ENCODE measurements at places on chromosomes 5 and 9.

- no peak for DNase-seq
Observed at GRCh38 chr9:79742110-79742721, 170.5 kb downstream of the TLE4 start.

- DNase-seq = no peak
Observed at GRCh38 chr5:99089822-99090549, 161.2 kb upstream of the CHD1 start.

GRCh38 chr5:39264528-39264927 lies 45.2 kb upstream of the FYB1 start:
- DNase-seq = no peak

GRCh38 chr9:22683700-22684075 lies 237.1 kb downstream of the DMRTA1 start:
- DNase-seq = no peak

DNA sequence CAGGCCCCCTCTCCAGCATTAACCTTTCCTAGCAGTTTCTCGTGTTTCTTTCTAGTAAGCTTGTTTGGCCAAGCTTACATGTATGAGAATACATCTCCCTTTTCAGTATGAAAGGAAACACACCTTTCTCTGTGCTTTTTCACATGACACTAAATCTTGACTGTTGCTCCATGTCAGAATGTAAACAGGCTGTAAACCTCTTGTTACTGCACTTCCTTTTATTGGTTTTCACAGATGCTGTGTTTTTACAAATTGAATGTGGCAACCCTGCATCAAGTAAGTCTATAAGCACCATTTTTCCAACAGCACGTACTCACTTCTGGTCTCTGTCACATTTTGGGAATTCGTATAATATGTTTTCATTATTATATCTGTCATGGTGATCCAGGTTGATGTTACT lies 2.2 kb upstream of the CANX start:
- DNase-seq = no peak

DNA sequence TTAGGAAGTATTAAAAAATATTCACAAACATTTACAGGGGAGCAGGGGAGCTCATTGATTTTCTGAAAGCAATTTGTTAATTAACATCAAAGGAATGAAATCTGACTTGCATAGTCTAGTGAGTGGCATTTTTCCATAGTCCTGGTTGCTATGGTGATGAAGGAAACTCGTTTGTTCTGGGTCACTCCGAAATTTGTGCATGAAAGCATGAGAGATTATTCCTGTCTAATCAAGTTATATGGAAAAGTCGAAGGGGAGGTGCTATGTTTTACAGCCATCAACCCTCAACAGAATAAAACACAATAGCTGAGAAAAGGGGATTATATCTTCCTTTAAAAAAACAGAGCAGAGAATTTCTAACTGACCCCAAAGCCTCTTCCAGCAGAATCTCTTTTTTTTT lies 1495.7 kb upstream of the WWC1 start:
- no peak for DNase-seq

DNA sequence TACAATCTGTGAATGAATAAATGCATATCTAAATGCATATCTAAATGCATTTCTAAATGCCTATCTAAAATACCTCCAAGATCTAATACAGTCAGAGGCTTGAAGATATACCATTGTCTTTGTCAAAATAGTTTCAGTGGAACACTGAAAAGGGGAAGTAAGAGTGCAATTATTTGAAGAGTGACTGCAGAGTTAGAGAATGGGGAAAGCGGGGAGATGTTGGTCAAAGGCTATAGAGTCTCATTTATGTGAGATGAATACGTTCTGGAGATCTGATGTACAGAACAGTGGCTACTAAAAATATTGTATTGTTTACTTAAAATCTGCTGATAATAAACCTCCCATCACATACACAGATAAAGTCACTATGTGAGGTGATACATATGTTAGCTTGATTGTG lies 1126.2 kb upstream of the CDH9 start:
- DNase-seq = no peak

GRCh38 chr5:73764586-73764985 lies 138.6 kb downstream of the ARHGEF28 start:
- no peak for DNase-seq

GRCh38 chr5:161676103-161676502 lies 9.4 kb upstream of the GABRA6 start:
- DNase-seq = no peak

GRCh38 chr5:96718635-96719077 lies 56.5 kb downstream of the CAST start:
- DNase-seq = no peak

DNA sequence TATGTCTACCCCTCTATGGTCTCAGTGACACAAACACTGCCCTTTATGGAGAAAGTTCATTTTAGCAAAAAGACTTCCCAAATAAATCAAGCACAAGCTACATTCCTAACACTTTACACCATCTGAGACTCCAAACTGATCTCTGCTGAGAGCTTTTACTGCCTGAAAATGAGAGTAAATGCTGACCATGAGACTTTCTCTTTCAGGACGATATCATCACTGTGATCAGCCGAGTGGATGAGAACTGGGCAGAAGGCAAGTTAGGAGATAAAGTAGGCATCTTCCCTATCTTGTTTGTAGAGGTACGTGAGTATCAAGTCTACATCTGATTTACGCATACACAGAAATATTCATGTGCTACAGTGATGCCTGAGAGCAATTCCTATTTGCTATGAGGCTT lies 67.5 kb downstream of the SH3RF2 start:
- no peak for DNase-seq

- no peak for DNase-seq
Observed at GRCh38 chr5:61538722-61539501, 206.9 kb downstream of the ZSWIM6 start.

GRCh38 chr9:91814753-91815152 lies 135.3 kb downstream of the ROR2 start:
- no peak for DNase-seq
